Effector CD4-positive, alpha-beta T cell (primary cell): ENCODE measurements at places on chromosomes 11 and 22.

DNA sequence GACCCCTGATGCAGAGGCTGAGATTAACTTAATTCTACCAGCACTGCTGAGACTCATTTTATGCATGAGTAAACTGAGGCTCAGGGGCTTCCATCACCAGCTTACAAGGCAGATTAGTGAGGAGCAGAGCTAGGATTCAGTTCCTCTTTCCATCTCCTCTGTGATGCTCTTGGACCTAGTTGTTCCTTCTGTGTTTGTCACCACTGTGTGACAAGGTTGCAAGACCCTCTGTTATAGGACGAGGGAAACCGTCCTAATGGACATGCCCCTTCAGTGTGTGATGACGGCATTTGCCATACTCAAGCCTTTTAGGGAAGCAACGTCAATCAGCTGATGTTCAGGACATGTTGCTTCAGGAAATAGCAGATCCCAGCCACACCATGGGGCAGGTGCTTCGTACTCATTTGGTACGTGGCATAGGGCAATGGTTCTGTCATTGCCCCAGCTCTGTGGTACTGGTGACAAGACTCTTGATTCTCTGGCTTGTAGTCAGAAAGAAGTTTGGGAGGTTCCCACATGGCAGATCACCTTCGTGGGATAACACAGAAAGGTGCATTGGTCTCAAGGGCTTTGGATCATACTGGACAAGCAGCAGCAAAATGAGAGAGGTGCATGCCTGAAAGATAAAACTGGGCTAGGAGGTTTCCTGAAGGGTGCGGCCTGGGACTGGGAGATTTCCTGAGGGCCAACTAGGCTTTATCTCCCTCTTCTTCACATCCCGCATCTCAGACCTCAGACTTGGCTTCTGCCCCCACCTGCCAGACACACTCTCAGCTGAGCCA is 23.9 kb upstream of the CD44 start:
- DNase-seq, result no peak

DNA sequence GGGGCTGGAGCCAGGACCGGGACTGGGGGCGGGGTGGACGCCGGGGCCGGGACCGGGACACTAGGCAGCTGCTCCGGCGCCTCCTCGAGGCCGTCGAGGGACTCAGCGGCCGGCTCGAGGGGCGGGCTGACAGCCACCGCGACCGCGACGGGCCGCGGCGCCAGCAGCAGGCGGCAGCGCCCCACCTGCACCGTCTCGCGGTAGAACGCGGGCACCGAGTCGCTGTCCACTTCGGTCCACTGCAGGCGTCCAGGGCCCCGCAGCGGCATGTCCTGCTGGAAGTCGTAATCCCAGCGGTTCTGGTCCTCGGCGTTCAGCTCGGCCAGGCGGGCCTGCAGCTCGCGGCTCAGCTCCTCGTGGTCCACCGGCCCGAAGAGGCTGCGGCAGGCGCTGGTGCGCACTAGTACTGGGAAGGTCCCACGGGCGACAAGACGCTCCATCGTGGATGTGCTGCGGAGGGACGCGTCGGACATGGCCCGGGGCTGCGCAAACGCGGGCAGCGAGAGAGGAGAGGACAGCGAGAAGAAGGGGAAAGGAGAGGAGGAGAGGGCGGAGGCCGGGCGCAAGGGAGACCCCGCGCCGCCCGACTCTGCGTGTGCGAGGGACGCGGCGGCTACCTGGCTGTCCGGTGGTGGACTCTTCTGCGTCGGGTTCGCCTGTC is 428 bp downstream of the CDKN1C start:
- DNase-seq, result no peak

DNA sequence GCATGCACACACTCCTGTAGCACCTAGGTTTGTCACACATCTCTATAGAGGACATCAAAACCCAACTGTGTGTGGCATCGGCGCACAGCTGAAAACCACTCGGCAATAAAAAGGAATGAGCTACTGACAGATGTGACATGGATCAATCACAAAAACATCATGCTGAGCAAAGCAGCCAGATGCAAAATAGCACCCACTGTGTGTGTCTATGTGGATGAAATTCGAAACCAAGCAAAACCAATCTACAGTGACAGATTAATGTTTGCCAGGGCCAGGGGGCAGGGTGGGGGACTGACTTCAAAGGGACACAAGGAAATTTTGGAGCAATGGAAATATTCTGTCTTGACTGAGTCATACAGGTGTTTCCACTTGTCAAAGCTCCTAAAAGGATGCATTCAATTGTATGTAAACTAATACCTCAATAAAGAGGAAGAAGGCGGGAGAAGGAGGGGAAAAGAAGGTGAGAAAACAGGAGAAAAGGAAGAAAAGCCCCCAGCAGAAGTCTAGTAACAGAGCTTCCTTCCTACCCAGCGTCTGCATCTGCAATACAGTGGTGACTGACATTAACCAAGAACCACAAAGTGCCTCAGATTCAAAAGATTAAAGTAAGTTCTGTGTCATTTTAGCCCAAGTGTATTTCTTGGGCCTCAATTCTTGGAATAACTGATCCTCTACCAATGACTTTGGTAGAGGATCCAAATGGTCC is 49.8 kb downstream of the PACSIN2 start:
- DNase-seq, result no peak

DNA sequence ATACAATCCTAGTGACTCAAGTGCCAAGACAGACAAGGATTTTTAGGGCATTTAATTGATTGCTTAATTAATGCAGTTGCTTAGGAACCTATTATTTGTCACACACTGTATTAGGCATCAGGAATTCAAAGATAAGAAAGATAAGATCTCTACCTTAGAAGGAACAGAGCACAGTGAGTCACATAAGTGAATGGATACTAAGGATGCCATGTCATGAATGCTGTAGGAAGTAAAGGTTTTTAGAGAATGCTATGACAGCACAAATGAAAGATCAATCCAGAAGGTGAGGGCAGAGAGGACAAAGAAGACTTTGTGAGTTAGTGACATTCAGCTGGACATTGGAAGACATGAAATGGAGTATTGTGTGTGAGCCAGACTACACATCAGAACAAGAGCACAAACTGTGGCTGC is 147.9 kb upstream of the DDI1 start:
- no peak for DNase-seq

DNA sequence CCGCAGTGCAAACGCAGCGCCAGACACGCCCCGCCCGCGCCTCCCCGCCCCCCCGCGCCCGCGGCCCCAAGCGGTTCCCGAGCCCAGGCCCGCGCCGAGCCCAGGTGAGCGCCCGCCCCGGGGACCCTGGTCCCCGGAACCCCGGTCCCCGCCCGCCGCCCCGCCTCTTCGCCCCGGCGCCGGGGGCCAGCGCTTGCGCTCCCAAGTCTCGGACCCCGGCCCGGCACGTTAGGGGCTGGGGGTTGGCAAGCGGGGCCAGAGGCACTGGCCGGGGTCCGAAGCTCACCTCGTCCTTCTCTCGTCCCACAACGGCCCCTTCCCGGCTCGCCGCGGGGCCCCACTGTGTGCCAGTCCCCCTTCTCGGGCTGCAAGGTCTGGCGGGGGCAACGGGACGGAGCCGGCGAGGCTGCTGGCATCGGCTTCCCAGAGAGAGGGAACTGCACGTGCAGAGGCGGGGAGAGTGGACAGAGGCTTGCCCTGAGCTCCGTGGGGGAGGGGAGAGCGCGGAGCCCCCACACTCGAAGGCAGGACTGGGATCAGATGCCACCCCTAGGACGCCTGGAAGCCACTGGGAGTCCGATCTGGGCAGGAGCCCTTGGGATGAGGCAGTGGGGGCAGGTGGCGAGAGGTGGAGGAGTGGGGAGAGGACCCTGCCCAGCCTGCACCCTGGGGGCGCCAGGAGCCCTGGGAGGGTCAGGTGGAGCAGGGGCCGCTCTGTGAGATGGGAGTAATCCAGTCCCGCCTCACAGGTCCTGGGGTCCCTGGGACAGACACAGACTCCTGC is 1.8 kb upstream of the AIFM3 start:
- no peak for DNase-seq

DNA sequence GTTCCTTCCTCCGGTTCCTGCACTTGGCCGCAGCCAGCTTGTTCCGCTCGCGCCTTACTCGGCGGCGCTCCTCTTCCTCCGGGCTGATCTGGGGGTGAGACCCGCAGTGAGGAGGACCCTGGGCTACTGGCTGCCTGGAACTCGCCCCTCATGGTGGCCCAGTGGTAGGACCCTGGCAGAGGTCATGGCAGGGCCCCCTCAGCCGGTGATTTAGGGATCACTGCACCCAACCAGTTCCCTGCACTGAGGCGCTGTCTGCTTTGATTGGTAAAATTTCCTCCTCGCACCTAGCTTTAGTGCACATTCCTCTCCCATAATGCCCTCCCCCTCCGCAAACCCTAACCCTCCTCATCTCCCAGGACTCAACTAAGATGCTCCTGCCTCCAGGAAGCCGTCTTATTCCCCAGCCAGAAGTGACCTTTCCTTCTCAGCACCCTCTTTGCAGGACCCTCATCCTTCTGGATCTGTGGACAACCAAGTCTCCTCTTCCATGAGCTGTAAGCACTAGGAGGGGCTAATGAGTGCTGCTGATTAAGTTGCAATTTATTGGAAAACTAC is 3.6 kb downstream of the CCDC85B start:
- DNase-seq, result no peak

- no peak for DNase-seq
Observed at GRCh38 chr11:92416971-92417725, 192.5 kb downstream of the FAT3 start.

DNA sequence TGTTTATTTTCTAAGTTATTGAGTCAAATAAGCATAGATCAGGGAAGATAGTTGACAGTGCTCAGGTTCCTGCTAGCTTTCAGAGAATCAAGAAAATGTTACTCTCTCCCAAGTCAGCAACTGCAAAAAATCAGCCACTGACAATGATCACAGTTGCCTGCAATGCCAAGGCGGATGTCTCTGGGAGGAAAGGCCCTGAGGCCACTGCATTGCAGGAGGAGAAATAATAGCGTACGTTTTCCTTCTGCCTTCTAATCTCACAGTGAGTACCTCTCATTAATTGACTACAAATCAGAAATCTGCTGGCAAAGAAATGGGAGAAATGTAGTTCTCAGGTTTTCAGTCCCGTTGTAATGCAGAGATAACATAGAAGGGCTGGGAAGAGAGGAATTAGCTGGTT is 54.0 kb upstream of the SPON1 start:
- no peak for DNase-seq

GRCh38 chr22:38652859-38653258 is 3.3 kb downstream of the FAM227A start:
- no peak for DNase-seq

GRCh38 chr11:8206251-8207079 is 37.6 kb upstream of the RIC3 start:
- DNase-seq, result no peak

- DNase-seq, result no peak
Observed at GRCh38 chr11:131370901-131371790, 731 bp downstream of the NTM start.

- DNase-seq, result no peak
Observed at GRCh38 chr11:6475936-6476335, 2.2 kb upstream of the TRIM3 start.

GRCh38 chr11:58775066-58775708 is 43.4 kb upstream of the GLYAT start:
- DNase-seq, result no peak
